ENCODE measurements at places on chromosomes 11 and 22.

GRCh38 chr11:20671856-20672546, 2.6 kb downstream of the NELL1 start:
- DNase-seq, result no peak

DNA sequence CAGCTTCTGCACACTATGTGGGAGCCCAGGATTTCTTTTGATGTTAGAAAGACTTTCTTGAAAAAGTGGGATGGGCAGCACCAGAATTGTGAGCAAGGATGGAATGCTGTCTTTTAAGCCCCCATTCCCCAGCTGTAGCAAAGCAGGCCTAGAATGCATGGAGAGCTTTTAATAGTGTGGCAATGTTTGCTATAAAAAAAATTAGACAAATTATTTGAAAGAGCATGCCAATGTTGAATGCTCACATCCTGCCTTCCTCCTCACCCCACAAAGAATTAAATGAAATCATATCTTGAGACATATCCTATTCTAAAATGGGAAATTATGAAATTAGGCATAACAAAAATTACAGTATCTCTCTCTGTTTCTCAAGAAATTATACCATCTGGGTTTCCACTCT, 154.7 kb downstream of the C11orf91 start:
- DNase-seq, result no peak

DNA sequence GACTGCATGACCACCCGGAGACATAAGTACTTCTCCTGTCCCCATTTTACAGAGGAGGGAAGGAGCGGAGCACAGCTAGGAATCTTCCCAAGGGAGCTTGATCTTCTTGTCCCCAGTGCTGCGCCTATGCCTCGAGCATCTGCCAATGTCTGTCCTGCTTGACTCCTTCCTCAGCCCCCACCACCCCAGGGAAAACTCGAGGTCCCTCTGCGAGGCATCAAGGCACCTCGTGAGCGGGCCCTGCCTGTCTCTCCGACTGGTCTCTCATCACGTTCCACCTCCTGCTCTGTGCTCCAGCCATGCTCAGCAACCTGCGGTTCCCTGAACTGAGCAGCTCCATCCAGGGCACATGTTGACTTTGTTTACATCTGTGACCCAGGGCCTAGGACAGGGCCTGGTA, 2.5 kb downstream of the NCF4 start:
- DNase-seq, result no peak

- peak; percentile 35 for DNase-seq
Measured at GRCh38 chr22:18110194-18110953, at the start of gene TUBA8. TUBA8 (plus strand) TSS chr22:18110809; CDS start chr22:18110866, 57 bp downstream.

- no peak for DNase-seq
Measured at GRCh38 chr22:26845021-26845743, 187.8 kb downstream of the MIAT start.

GRCh38 chr11:62141111-62142042, 17.6 kb downstream of the INCENP start:
- no peak for DNase-seq

GRCh38 chr11:70205049-70205725, 2.1 kb downstream of the FADD start:
- no peak for DNase-seq

DNA sequence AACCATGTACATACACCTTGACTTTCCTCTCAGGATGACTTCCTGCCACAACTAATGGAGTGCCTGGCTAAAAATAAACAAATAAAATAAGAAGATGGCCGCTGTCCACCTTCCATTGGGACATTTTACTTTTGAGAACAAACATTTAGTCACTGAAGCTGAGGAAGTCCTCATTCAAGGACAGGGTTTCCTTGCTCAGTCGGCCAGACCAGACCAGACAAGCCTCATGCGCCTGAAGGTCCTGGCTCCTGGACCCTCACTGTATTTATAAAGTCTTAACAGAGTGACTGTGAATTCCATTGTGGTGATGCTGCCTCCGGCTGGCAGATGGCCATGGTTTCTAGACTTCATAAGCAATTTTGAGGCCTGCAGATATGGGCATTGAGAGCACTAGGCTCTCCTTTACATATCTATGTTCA, 114.5 kb downstream of the MAML2 start:
- DNase-seq, result no peak

GRCh38 chr11:96761451-96761850, 371.6 kb downstream of the JRKL start:
- no peak for DNase-seq

DNA sequence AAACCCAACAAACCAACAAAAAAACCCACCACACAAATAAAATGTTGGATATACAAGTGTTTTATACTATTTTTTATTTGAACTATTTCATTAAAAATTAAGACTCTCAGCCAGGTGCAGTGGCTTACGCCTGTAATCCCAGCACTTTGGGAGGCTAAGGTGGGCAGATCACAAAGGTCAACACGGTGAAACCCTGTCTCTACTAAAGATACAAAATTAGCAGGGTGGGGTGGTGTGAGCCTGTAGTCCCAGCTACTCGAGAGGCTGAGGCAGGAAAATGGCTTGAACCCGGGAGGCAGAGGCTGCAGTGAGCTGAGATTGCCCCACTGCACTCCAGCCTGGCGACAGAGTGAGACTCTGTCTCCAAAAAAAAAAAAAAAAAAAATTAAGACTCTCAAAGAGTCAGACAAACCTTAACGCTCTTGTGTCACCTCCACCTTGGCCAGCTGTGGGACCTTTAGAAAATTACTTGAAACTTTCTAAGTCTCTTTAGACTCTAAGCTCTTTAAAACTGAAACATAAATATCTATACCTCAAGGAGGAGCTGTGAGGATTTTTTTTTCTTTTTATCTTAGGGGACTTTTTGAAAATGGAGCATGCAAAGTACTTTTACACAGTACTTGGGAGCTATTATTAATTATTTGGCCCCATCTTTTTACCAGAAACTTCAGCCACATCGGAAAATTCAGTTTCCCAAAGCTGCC, 68.4 kb upstream of the CLNS1A start:
- DNase-seq, result no peak

DNA sequence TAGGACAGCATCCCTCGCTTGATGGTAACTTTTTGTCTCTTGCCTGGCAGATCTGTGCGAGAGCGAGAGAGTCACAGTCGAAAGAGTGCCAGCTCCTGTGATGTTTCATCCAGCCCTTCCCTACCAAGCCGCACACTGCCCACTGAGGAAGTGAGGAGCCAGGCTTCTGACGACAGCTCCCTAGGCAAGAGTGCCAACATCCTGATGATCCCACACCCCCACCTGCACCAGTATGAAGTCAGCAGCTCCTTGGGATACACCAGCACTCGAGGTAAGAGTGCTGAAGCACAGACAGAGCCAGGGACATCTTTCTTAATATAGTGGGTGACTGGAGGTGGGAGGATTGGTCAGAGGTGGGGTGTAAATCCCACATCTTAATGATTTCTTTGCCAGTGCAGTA, 61.1 kb downstream of the DEPDC5 start:
- no peak for DNase-seq

GRCh38 chr22:39630721-39631120, 60.2 kb downstream of the CACNA1I start:
- DNase-seq, result no peak

DNA sequence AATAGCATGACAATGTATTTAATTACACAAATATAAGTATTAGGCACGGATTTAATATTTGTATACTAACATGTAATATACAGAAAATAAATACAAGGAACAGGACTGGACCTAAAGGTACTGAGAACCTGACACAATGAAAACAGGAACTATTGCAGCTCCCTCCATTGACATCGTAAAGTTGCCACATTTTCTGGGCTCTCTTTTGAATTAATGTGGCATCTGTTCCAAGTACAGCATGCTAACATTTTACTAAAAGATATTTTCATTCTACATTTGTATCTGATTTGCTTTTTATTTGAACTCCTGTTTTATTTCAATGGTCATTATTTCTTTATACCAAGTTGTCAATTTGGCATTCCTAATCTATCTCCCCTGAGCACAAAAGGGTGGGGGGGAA, 15.3 kb downstream of the PHF21A start:
- DNase-seq, result no peak

DNA sequence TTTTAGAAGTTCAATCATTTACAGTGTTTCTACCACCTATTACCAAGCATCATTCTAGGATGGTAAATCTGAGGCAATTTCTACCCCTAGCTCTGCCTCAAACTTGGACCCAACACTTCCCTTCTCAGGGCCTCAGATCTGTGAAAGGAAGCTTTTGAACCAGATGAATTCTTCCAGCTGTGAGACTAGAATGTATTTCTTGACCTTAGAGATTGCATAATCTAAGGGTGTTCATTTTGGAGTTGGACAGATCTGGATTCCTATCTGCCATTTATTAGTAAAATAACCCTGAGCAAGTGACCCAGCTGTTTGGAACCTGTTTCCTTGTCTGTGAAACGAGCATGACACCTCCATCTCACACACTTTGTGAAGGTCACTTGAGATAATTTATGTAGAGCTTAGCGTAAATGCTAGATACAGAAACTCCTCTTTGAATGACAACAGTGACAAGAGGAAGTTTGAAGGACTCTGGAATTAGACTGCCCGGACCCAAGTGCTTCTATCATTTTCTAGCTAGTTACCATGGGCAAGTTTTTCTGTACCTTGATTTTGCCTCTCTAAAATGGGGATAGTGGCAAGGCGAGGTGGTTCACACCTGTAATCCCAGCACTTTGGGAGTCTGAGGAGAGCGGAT, 3.8 kb upstream of the INTS5 start:
- no peak for DNase-seq

- no peak for DNase-seq
Measured at GRCh38 chr11:121257976-121258375, 34.6 kb upstream of the SC5D start.

- DNase-seq, result peak; percentile 68
Measured at GRCh38 chr11:61679893-61680621, at the start of gene DAGLA. DAGLA (plus strand) TSS chr11:61680391; CDS start chr11:61720156, 39,765 bp downstream.

DNA sequence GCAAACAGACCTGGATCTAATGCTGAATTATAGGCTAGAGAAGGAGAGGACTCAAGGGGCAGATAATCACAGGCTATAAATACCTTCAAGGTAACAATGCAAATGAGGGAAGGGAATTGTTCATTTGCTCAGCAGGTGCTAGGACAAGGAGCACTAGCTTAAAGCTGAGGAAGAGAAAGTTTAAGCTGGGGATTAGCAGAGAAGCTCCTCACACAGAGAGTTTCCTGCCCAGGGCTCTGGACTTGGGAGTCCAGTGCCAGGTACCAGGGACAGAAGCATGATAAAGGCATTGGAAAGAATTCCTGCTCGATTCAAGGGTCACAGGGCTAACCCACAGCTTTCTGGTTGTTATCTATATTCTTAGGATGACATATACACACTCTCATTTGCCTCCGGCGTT, 509.9 kb downstream of the NTM start:
- no peak for DNase-seq

GRCh38 chr11:9577556-9577955, 4.1 kb downstream of the WEE1 start:
- no peak for DNase-seq

DNA sequence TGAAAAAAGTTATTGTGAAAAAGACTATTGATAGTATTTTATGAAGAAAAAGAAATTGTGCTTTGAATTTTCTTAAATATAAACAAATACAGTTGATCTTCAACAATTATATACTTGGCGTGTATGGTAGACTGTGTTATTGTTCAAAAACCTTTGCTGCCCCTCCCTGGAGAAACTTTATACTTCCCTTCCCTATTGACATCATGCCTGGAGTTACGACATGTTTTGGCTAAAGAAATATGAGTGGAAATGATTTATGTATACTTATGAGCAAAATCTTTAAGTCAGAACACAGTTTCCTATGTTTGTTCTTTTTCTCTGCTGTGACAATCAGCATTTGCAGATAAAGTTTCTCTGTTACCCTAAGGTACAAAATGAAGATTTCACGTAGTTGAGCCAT, 243.8 kb downstream of the TMEM135 start:
- no peak for DNase-seq

GRCh38 chr11:46590740-46591605, 2.9 kb downstream of the AMBRA1 start:
- no peak for DNase-seq

Data from activated naive CD4-positive, alpha-beta T cell treated with anti-CD3 and anti-CD28 coated beads for 36 hours (primary cell).